AG08396 (cell line): ENCODE measurements at places on chromosomes 5 and 9.

- DNase-seq: no peak
These were observed 764 bp upstream of the GRIN1 start for GRCh38 chr9:137138058-137138721.

- DNase-seq: no peak
These were observed 73.7 kb upstream of the ERCC6L2 start for GRCh38 chr9:95801797-95802196.

DNA sequence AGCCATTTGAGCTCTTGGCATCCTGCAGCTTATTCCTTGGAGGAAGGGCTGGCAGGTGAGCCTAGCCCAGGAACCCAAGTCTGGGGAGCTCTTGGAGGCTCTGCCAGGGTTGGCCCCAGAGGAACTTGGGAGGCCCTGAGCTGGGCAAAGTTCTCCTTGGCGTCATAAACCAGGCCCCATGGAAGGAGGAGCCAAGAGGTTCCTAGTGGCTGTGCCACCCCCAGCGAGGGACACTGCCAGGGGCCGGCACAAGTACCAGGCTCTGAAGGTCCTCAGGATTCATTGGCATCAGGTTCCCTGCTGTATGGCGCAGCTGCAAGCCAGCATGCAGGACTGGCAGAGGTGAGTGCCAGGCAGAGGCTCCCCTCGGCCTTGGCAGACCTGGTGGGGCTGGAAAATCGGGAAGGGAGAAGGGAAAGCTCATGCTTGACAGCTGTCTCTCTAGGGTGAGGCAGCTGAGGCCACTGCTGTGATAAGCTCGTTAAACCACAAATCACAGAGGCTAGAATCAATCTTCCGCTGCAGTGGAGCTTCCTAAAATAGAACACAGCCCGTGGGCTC lies 54.6 kb upstream of the SYNPO start:
- no peak for DNase-seq

DNA sequence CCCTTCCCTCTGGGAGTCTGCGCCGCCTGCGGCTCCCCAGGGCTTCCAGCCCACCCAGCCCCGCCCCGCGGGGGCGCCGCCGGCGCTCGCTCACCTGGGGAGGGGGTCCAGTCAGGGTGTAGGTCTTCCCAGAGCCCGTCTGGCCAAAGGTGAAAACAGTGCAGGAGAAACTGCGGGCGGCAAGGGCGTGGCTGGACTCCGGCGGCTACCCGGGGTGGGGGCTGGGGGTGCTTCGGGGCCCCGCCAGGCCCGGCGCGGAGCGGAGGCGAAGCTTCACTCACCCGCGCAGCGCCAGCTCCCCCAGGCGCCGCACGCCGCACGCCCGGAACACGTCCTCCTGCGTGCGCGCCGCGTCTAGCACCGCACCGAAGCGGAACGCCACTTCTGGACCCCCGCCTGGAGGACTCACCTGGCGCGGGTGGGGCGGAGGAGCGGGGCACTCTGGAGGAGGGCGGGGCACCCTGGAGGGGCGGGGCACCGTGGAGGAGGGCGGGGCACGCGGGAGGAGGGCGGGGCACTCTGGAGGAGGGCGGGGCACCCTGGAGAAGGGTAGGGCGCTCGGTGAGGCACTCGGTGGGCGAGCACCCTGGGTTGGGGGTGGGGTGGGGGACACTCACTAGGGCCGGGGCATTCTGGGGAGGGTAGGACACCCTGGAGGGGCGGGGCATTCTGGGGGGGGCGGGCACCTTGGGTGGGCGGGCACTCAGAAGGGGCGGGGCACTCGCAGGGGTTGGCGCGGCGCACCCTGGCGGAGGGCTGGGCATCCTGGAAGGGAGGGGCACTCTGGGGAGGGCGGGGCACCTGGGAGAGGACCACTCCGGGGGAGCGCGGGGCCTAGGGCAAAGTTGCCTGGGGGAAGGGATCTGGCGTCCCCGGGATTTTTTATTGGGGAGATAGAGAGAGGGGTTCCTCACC lies 814 bp downstream of the KIF12 start:
- peak; percentile 52 for DNase-seq

GRCh38 chr5:152188251-152188650 lies 216.8 kb downstream of the NMUR2 start:
- DNase-seq: no peak

- no peak for DNase-seq
These were observed 258.4 kb upstream of the CCNH start for GRCh38 chr5:87671146-87671545.

DNA sequence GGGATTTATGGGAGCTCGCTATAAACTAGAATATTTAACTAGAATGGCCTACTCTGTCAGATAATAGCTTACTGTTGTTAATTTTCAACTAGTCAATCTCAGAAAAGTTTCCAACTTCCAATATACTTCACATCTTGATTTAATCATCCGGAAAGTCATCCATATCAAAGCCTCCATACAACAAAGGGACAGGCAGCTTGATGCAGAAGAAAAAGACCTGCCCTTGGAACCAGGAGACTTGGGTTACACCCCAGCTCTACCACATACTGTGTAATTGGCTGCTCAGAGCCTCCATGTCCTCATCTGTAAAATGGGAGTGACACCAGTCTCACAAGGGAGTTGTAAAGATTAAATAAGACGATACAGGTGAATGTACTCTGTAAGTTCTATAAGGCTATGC lies 1.9 kb downstream of the PTPN3 start:
- no peak for DNase-seq

GRCh38 chr5:932151-932627 lies 39.5 kb downstream of the TRIP13 start:
- no peak for DNase-seq

- DNase-seq: peak; percentile 82
These were observed 25.1 kb downstream of the ERGIC1 start for GRCh38 chr5:172858990-172859811.

GRCh38 chr5:78269088-78269703 lies 25.3 kb downstream of the AP3B1 start:
- DNase-seq: no peak

- DNase-seq: no peak
These were observed 385.2 kb downstream of the PLK2 start for GRCh38 chr5:58074717-58075116.

- no peak for DNase-seq
These were observed 1163.4 kb upstream of the CDH6 start for GRCh38 chr5:30030101-30030500.
